ENCODE measurements at places on chromosomes 5 and 9. TPM values are rescaled to one million over a fixed set of nuclear protein-coding genes. Genes with fewer than 3 reads are reported as not detected.

Gene SPOCK1
- total RNA-seq: 40.5 TPM

Gene PCDHA8
- total RNA-seq: 15.9 TPM

Gene ARHGEF37
- 4.6 TPM for total RNA-seq

Gene PIP5K1B
- 20.2 TPM for total RNA-seq

Gene LPAR1
- 13.4 TPM for total RNA-seq

Gene FBXO4
- total RNA-seq: 11.1 TPM

Gene LCN1
- total RNA-seq: not detected

Gene ZFR
- total RNA-seq: 112 TPM

Gene PDLIM4
- 4.5 TPM for total RNA-seq

Gene DEPDC1B
- 14.2 TPM for total RNA-seq

Gene NR2F1-AS1
- 70.1 TPM for total RNA-seq

Gene LMNB1
- 62.2 TPM for total RNA-seq
